ENCODE measurements at places on chromosomes 13 and 19.

DNA sequence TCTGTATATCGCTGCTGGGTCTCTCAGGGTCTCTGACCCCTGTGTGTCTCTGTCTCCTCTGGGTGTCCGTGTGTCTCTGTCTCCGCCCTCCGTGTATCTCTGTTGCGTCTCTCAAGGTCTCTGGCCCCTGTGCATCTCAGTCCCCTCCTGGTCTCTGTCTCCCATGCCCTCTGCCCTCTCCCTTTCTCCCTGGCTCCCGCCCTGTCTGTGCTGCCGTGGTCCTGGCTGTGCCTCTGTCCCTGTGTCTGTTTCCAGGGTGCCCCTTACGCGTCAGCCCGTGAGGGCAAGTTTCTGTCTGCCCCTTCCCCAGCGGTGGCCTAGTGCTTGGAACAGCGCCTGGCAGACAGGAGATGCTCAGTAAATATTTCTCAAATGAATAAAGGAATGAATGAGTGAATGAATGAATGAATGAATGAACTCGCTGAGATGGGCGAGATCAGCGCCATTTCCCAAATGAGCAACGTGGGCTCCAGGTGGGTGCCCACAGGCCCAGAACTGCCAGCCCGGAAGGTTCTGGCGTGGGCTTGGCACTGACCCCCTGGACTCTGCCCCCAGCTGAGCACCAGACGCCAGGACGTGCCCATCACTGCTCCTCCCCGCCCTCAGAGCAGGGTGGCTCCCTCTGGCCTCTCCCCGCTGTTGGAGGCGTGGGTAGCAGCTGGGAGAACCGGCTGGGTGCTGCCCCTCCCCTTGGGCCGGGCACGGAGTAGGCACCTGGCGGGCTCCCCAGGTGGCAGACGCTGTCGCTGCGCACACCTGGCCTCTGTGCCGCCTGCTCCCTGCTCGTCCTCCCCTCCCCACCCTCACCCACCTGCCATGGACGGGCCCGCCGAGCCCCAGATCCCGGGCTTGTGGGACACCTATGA, at the start of gene SULT2B1:
TSS of gene SULT2B1 (plus strand) at position 736 of the 866 bp plus-strand sequence. CDS start at position 817, 81 bp downstream.
- DNase-seq, result no peak

DNA sequence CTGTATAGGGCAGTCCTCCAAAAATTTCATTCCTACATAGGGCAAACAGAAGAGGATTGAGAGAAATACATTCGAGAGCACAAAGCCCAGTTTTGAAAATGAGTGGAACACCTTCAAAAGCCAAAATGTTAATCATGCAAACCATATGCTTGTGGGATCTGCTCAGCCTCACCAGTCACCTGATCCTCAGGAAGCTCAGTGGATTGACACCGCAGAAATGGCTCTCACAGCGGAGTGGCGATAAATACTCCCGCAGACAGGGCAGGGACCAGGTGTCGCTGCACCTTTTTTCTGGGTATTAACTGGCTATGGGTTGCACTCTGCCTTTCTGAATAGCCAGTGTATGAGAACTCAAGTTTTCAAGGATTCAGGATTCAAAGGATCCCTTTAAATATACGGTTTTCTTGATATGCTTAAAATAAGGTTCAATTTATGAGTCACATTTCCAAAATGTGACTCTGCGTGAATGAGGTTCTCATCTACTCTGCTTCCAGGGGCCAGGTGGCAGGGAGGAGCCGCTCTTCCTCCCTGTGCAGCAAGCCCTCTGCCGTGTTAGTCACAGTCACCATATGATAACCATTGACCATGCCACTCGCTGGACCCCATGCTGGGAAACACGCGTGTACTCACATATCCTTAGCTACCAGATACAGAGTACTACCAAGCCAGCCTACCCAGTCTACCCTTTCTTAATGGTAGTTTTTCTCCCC, 18.3 kb upstream of the DHRS12 start:
- DNase-seq, result no peak

DNA sequence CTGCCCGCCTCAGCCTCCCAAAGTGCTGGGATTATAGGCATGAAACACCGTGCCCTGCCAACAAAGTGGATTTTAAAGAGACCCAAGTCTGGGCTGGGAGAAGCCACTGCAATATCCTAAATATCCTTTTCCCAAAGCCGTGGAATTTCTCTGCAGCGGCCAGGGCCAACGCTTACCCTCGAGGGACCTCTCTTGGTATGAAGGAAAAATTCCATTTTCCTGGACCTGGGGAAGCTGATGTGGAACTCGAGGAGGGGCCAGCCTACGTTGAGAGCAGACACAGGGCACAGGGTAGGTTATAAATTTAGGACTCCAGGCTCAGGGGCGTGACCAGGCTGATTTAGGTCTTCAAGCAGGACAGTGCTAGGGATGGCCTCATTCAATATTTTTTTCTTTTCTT, 17.7 kb upstream of the UPF1 start:
- no peak for DNase-seq

- DNase-seq, result no peak
These were observed 114.0 kb downstream of the COL4A2 start for GRCh38 chr13:110421061-110421460.

- DNase-seq, result no peak
These were observed 55.5 kb downstream of the EFNB2 start for GRCh38 chr13:106479929-106480328.

DNA sequence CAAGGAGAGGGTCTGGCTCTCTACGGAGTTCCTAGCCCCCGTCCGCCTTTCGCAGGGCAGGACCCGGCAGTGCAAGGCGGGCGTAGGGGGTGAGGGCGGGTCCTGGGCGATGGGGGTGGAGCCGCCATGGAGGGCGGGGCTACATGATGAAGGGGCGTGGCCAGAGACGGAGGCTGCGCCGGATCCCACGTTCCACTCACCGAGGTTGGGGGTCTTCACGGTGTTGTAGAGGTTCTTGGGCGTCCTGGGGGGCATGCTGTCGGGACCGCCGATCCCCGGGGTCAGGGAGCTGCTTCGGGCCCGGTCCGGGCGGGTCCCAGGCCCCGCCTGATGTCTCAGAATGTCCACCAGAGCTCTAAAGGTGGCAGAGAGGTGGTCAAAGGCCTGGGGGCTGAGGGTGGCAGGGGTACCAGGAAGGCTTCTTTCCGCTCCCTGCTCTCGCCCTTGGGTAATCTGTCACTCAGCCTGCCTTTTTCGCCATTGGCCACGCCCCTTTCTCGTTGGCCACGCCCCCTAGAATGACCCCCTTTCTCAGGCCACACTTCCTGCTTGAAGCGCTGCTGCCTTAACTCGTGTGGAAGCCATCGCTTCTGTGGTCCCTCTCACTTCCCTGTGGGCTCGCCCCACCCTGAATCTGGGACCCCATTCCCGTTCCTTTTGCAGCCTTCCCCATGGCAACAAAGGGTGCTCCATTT, 2.5 kb downstream of the SHISA7 start:
- no peak for DNase-seq
